ENCODE measurements at places on chromosomes 2 and 18. TPM values are rescaled to one million over a fixed set of nuclear protein-coding genes. Genes with fewer than 3 reads are reported as not detected.
A peak's percentile ranks its signal among the peaks of the same experiment; 100 is the strongest.

The FBXO15 gene
- total RNA-seq, result 1.1 TPM

The LOXHD1 gene
- 0.52 TPM for total RNA-seq

The GBX2 gene
- total RNA-seq, result not detected

The UGT1A5 gene
- not detected for total RNA-seq

The DYTN gene
- total RNA-seq, result 0.10 TPM

The SLC40A1 gene
- total RNA-seq, result 104 TPM

The PLB1 gene
- total RNA-seq, result 3.6 TPM

The SERPINB13 gene
- not detected for total RNA-seq

- H3K4me1 ChIP-seq, result no peaks in the 10 kb centered on the region
- no peak overlapping the region for H3K27ac ChIP-seq
- no peak overlapping the region for H3K4me3 ChIP-seq
- no peak for DNase-seq
- no peaks in the 10 kb centered on the region for H3K36me3 ChIP-seq
Measured at GRCh38 chr2:104690255-104690984, 163.5 kb upstream of the POU3F3 start.

DNA sequence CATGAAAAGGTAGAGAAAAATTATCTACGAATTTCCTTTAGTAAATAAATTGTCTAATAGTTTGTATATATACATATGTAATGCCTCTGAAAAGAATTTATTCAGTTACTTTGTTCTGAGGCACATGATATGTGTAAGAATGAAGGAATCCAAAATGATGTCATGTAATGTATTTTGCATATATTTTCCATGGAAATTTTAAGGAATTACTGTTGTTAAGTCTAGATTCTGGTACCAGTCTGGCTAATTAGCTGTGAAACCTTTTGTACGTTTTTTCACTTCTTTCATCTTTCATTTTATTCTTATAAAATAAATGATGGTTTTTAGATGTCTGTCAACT, 12.3 kb downstream of the YIPF4 start:
- H3K4me1 ChIP-seq, result peaks cover 28% of the 10 kb centered on the region
- no peaks in the 10 kb centered on the region for H3K36me3 ChIP-seq
- no peaks in the 10 kb centered on the region for H3K27me3 ChIP-seq
- no peak overlapping the region for H3K27ac ChIP-seq

GRCh38 chr2:64650296-64650695, 3.4 kb downstream of the SERTAD2 start:
- no peaks in the 10 kb centered on the region for H3K36me3 ChIP-seq
- no peak overlapping the region for H3K4me3 ChIP-seq
- no peak overlapping the region for H3K27ac ChIP-seq
- DNase-seq, result no peak

DNA sequence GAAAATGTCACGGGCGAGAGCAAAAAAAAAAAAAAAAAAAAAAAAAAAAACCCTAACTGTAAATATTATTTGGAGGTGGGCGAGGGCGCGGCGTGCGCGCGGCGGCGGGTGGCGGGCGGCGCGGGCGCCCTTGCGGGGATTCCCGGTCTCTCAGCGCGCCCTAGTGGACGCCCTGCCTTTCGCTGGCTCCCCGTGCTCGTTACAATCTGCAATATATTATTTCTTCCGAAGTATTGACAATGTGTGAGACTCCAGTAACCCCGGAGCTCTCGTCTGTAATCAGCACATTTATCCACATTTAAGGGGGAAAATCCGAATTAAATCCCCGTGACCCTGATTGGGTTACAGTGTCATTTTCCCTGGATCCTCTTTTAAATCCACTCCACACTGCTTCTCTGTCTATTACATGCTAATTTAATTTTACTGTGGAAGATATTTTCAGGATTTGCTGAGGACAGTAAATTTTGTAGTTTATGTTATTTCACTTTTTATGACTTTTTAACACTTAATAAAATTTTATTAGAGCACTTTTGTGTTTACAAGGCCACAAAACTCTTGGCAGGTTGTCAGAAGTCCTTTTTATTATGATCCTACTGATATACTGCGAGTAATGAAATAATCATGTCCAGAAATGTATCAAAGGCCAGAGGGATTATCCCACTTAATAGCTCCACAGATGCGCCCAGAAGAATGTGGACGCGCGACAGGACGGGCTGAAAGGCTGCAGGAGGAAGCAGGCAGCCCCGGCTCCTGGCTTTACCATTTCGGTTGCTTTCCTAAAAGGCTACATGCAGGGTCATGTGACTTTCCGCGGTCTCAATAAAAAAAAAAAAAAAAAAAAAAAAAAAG, 369.1 kb downstream of the MTX2 start:
- peaks cover 100% of the 10 kb centered on the region for H3K27me3 ChIP-seq
- H3K4me3 ChIP-seq, result peak overlapping the region; percentile 49
- no peak overlapping the region for H3K27ac ChIP-seq
- DNase-seq, result peak; percentile 82
- H3K36me3 ChIP-seq, result no peaks in the 10 kb centered on the region

DNA sequence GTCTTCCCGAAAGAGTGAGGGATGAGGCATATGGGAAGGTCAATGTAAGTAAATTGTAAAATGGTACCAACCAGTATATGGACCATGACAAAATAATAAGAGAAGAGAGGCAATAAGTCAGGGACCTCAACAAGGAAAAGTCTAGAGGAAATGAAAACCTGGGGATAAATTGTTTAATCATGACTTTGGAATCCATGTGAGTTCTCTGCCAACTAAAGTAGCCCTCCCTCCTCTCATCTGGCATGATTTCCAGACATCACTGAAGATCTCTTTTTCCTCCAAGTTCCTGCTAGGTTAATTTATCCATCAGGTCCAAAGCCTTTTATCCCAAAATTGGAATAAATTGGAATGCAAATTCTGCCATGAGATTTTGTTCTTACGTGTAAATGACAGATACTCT, 417.9 kb downstream of the NRXN1 start:
- H3K4me1 ChIP-seq, result no peaks in the 10 kb centered on the region
- no peak for DNase-seq
- no peaks in the 10 kb centered on the region for H3K27me3 ChIP-seq
- H3K27ac ChIP-seq, result no peak overlapping the region

- peaks cover 42% of the 10 kb centered on the region for H3K4me1 ChIP-seq
- H3K36me3 ChIP-seq, result no peaks in the 10 kb centered on the region
- H3K27me3 ChIP-seq, result no peaks in the 10 kb centered on the region
- peak overlapping the region; percentile 23 for H3K27ac ChIP-seq
- no peak for DNase-seq
Measured at GRCh38 chr2:134208825-134209224, 45.0 kb upstream of the MGAT5 start.

- peaks cover 3% of the 10 kb centered on the region for H3K36me3 ChIP-seq
- no peak overlapping the region for H3K4me3 ChIP-seq
- peaks cover 8% of the 10 kb centered on the region for H3K4me1 ChIP-seq
- H3K27ac ChIP-seq, result no peak overlapping the region
Measured at GRCh38 chr2:241148239-241148638, 1.0 kb downstream of the PASK start.

- no peaks in the 10 kb centered on the region for H3K27me3 ChIP-seq
- DNase-seq, result no peak
- H3K4me1 ChIP-seq, result no peaks in the 10 kb centered on the region
- no peak overlapping the region for H3K4me3 ChIP-seq
- H3K27ac ChIP-seq, result no peak overlapping the region
Measured at GRCh38 chr2:62036761-62037250, 131.3 kb downstream of the COMMD1 start.

DNA sequence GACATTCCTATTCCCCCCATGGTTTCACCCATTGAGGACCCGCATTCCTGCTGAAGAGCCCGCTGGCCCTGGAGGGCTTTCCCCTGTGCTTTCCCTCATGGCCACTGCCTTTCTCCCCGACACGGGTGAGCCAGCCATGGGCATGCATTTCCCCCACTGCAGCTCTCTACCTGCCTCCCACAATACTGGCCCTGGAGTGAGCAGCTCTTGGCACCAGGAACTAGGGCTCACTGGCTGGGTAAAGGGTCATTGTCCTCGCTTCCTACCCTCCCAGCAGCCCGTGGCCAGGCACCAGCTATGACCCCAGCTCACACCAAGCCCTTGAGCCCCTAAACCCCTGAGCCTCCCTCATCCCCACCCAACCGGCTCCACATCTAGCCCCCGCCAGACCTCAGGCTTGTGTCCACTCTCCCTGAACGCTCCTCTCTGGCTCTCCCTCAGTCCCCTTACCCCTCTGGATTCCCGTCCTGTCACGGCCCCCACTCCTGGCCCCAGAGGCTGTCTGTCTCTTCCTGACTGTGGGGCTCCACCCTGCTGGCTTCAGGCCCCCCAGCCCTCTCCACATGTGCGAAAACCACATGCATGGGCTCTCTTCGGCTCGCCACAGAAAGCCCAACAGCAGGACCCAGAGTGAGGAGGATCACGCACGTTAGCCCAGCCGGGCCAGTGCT, 199.8 kb downstream of the ZFP36L2 start:
- no peaks in the 10 kb centered on the region for H3K36me3 ChIP-seq
- no peak overlapping the region for H3K4me3 ChIP-seq
- no peak overlapping the region for H3K27ac ChIP-seq
- H3K4me1 ChIP-seq, result peaks cover 4% of the 10 kb centered on the region

DNA sequence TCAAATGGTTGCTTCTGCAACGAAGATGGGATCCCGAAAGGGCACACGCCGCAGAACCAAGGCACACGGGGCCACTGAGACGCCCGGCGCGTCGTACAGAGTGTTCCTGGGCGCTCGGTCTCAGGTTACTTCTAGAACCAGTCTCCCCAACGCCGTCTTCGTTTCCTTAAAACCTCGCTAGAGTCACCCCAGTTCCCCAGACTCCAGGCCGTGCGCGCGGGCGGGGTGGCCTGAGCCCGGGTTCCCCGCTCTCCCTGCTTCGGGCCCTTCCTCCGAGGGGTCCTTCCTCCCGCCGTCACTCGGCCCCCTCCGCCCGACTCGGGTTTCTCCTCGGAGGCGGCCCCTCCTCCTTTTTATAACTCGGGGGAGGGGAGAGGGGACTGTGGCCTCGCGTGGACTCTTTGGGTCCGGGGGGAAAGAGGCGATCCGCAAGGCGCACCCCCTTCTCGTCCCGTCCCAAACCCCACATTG, 774 bp upstream of the FZD7 start:
- H3K4me1 ChIP-seq, result peaks cover 25% of the 10 kb centered on the region
- H3K27me3 ChIP-seq, result peaks cover 71% of the 10 kb centered on the region
- H3K4me3 ChIP-seq, result peak overlapping the region; percentile 61
- DNase-seq, result peak; percentile 58
- H3K36me3 ChIP-seq, result no peaks in the 10 kb centered on the region
- H3K27ac ChIP-seq, result peak overlapping the region; percentile 77

DNA sequence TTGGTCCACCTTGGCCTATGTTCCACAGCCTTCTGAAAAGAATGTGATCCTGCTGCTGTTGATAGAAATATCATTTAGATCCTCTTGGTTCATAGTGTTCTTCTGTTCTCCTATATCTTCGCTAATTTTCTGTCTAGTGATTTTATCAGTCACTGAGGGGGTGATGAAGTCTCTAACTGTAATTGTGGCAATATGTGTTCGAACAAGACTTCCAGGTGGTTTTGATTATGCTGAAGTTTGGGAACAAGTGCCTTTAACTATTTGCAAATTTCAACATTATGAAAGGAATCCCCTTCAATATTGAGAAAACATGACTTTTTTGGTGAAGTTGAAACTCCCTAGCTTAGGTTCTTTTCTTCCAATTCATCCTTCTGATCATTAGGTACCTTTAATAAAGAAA, 140.4 kb downstream of the MTX2 start:
- H3K36me3 ChIP-seq, result no peaks in the 10 kb centered on the region
- H3K4me3 ChIP-seq, result no peak overlapping the region
- DNase-seq, result no peak
- no peaks in the 10 kb centered on the region for H3K27me3 ChIP-seq
- no peaks in the 10 kb centered on the region for H3K4me1 ChIP-seq

GRCh38 chr2:21599417-21599816, 475.6 kb downstream of the TDRD15 start:
- DNase-seq, result no peak
- no peak overlapping the region for H3K27ac ChIP-seq
- no peaks in the 10 kb centered on the region for H3K4me1 ChIP-seq
- no peaks in the 10 kb centered on the region for H3K27me3 ChIP-seq
- H3K4me3 ChIP-seq, result no peak overlapping the region

GRCh38 chr2:237180187-237180586, 94.5 kb downstream of the COPS8 start:
- no peaks in the 10 kb centered on the region for H3K27me3 ChIP-seq
- H3K27ac ChIP-seq, result no peak overlapping the region
- no peak overlapping the region for H3K4me3 ChIP-seq
- peaks cover 4% of the 10 kb centered on the region for H3K4me1 ChIP-seq

DNA sequence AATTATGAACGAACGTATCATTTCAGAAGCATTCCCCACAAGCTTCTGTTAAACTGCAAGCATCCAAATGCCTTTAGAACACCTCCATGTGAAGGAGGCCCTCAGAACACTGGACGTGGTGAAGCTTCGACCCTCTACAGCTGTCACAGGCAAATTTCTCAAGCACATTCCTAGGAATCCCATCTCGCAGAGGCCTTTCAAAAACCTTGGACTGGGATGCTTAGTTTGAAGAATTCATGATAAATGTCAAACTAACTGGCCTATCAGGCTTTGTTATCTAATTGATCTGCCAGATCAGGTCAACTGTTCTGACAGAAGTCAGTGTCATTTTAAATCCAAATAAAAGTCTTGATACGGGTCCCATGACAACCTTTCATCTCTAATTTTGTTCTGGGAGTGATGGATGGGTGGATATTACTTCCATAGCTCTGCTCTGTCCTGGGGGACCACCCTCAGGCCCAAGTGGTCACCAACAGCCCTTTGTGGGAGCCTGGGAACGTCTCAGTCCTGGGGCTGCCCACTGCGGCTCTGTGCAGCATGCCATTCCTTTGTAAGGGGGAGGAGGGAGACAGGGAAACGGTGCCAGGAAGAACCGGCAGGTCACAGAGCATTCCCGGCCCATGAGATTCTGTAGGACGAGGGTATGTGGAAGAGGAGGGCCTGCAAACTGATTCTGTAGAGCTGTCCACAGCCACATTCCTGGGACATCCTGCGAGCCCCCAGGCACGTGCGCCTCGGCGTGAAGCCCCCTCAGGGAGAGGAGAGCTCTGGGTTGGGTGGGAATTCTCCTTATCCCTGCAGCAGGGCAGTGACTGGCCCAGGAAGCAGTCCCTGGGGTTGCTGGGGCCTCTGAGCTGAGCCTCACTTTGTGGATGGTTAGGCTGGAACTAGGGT, 59.1 kb upstream of the PXDN start:
- H3K27me3 ChIP-seq, result no peaks in the 10 kb centered on the region
- DNase-seq, result no peak
- H3K36me3 ChIP-seq, result no peaks in the 10 kb centered on the region

DNA sequence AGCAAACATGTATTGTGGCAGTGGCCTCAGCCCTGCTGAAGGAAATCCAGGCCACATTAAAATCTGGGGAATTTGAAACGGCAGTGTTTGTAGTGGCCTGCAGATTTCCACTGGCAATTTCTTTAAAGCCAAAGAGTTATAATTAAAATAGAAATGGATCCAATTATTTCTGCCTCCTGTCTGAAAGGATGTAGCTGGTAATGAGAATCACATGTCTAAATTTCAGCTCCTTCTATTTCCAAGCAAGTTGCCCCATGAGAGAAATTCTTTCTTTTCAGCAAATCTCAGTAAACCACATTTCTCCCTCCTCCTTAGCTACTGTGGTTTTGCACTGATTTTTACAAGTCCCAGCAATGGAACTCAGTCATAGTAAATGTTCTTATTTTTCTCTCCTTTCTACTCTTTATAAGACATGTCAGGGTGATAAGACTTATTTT, 55.4 kb upstream of the ZNF396 start:
- H3K36me3 ChIP-seq, result no peaks in the 10 kb centered on the region
- H3K27ac ChIP-seq, result no peak overlapping the region
- H3K27me3 ChIP-seq, result no peaks in the 10 kb centered on the region
- no peaks in the 10 kb centered on the region for H3K4me1 ChIP-seq
- no peak for DNase-seq

- no peaks in the 10 kb centered on the region for H3K4me1 ChIP-seq
- no peaks in the 10 kb centered on the region for H3K36me3 ChIP-seq
- no peak overlapping the region for H3K4me3 ChIP-seq
- no peak overlapping the region for H3K27ac ChIP-seq
Measured at GRCh38 chr2:58350484-58350883, 109.4 kb upstream of the FANCL start.

Data from left lung (tissue), 14 donors.